ENCODE measurements at places on chromosomes 1 and 21.
A peak's percentile ranks its signal among the peaks of the same experiment; 100 is the strongest.

GRCh38 chr1:187696073-187696472 is 867.3 kb downstream of the PLA2G4A start:
- H3K27ac ChIP-seq: no peak overlapping the region
- no peak overlapping the region for H3K4me3 ChIP-seq
- H3K27me3 ChIP-seq: no peaks in the 10 kb centered on the region
- DNase-seq: no peak

DNA sequence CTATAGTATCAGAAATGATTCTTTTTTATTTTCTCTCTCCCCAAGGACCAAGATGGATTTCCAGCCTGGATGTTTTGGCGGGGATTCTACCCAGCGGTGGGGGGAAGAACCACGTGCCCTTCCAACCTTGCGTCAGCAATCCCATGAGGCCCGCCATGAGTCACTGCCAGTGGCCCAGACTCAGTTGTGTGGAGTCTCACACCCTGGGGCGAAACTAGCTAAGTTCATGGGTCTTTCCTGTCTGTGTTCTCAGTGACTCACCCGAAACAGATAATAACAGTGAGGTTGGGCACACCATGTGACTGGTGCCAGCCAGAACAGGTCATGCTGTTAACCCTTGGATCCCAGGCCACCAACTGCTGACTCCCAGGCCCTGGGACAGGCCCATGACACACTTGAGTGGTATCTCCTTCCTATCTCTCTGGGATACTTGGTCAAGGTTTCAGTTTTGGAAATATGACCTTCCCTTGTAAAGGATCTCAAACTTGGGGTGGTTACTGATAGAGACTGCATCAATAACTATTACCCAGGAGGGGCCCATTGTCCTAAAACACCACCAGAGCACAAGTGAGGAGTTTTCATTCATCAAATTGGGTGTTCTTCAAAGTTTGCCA is 98.0 kb upstream of the DUSP10 start:
- peak overlapping the region; percentile 72 for H3K27ac ChIP-seq
- no peaks in the 10 kb centered on the region for H3K36me3 ChIP-seq
- H3K4me1 ChIP-seq: peaks cover 10% of the 10 kb centered on the region

DNA sequence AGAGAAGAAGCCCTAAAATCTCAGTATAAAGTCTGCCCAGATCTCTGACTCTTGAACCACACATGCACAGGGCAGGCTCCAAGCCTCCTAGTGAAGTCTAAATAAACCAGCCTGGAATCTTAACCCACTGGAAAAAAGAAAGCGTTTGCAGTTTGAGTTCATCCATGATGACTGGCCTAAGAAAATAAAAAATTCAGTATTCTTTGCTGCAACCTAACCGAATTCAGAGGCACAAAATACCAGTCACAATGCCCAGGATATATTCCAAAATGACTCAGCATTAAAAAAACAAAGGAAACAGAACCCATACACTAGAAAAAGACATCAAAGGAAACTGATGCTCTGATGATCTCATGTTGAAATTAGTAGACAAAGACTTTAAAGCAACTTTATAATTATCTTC is 269.2 kb downstream of the SDCCAG8 start:
- H3K4me3 ChIP-seq: no peak overlapping the region
- H3K36me3 ChIP-seq: no peaks in the 10 kb centered on the region
- H3K4me1 ChIP-seq: no peaks in the 10 kb centered on the region
- no peak overlapping the region for H3K27ac ChIP-seq
- DNase-seq: no peak
- no peaks in the 10 kb centered on the region for H3K27me3 ChIP-seq

DNA sequence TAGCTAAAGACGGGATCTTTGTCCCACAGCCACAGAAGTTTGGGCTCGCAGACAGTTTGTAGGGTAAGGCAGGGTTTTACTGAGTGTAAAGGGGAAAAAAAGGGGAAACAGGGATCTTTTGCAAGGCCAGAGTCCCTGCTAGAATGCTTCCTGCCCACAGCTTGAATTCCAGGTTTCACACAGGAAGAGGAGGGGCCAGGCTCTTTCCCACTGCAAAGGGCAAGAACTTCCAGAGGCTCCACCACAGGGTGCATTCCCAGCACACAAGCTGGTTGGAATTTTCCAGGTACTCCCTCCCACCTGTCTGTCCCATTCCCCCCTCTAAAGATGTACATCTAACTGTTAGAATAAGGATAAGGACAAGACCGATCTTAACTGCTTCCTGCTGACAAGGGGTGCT is 1126.9 kb downstream of the KCNT2 start:
- no peaks in the 10 kb centered on the region for H3K4me1 ChIP-seq
- no peaks in the 10 kb centered on the region for H3K27me3 ChIP-seq
- DNase-seq: no peak

GRCh38 chr1:160578525-160579191 is 638 bp downstream of the CD84 start:
- no peaks in the 10 kb centered on the region for H3K27me3 ChIP-seq
- H3K36me3 ChIP-seq: no peaks in the 10 kb centered on the region

Measured in right atrium auricular region (tissue), 2 donors.